Activated T-helper 1 cell treated with anti-CD3 and anti-CD28 coated beads, Interleukin-12 subunit alpha, Interleukin-12 subunit beta, Interleukin-2, Interleukin-4 antibody, amounts not matched to agents 30 ng/mL and 10 ng/mL and 1 ng/mL, durations not matched to agents 14 hours and 24 hours and 36 hours (primary cell): ENCODE measurements at places on chromosomes 6 and 20.

- H3K27ac ChIP-seq: no peak overlapping the region
- H3K4me3 ChIP-seq: no peak overlapping the region
These were observed 69.5 kb downstream of the LRFN2 start for GRCh38 chr6:40517654-40518053.

DNA sequence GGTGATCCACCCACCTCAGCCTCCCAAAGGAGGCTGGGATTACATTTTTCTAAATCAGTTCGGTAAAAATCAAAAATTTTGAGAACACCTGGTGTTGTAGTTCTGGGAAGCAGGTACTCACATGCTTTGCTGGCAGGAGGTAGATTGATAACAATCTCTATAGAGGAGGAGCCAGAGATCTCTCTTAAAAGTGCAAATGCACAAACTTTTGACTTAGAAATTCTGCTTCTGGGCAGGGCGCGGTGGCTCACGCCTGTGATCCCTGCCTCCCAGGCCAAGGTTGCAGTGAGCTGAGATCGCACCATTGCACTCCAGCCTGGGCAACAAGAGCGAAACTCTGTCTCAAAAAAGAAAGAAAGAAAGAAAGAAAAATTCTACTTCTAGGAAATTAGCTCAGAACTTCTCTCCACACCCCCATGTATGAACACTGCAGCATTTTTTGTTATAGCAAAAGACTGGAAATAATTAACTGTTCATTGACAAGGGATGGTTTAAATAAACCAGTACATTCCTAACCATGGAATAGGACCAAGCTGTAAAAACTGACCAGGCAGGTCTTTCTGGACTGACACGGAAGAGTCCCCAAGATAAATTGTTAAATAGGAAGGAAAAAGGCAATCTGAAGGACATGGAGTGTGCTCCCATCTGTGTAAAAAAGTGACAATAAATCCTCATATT, 14.4 kb upstream of the TRIB3 start:
- DNase-seq: no peak
- peaks cover 4% of the 10 kb centered on the region for H3K36me3 ChIP-seq
- no peaks in the 10 kb centered on the region for H3K27me3 ChIP-seq

DNA sequence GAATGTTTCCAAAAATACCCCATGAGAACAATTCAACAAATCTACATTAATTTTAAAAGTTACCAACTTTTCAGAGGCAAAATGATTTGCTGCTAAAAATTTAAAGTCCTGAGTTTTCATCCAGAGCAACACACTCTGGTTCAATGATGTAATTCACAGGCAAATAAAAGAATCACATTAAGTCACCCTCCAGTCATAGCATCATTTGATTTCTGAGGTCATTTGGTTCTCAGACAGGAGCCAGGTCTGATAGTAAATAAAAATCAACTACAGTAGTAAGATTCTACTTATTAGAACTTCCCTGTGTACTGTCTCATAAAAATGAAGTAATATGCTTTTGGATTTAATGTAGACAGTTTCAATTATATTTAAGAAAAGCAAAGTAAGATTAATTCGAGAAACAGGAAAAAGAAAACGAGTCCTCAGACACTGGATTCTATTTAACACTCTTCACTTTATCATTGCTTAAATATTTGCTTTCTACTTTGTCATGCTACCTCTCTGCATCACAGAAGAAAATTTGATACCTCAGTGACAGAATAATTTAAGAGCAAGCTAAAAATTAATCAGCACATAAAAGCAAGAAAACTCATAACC, 25.8 kb downstream of the MAP7 start:
- H3K36me3 ChIP-seq: no peaks in the 10 kb centered on the region
- H3K4me1 ChIP-seq: peaks cover 24% of the 10 kb centered on the region
- H3K4me3 ChIP-seq: no peak overlapping the region
- DNase-seq: no peak
- H3K27me3 ChIP-seq: peaks cover 17% of the 10 kb centered on the region

GRCh38 chr6:12546410-12547002, 170.1 kb upstream of the PHACTR1 start:
- no peak overlapping the region for H3K4me3 ChIP-seq
- H3K27ac ChIP-seq: no peak overlapping the region
- DNase-seq: no peak
- no peaks in the 10 kb centered on the region for H3K4me1 ChIP-seq
- H3K27me3 ChIP-seq: peaks cover 2% of the 10 kb centered on the region

DNA sequence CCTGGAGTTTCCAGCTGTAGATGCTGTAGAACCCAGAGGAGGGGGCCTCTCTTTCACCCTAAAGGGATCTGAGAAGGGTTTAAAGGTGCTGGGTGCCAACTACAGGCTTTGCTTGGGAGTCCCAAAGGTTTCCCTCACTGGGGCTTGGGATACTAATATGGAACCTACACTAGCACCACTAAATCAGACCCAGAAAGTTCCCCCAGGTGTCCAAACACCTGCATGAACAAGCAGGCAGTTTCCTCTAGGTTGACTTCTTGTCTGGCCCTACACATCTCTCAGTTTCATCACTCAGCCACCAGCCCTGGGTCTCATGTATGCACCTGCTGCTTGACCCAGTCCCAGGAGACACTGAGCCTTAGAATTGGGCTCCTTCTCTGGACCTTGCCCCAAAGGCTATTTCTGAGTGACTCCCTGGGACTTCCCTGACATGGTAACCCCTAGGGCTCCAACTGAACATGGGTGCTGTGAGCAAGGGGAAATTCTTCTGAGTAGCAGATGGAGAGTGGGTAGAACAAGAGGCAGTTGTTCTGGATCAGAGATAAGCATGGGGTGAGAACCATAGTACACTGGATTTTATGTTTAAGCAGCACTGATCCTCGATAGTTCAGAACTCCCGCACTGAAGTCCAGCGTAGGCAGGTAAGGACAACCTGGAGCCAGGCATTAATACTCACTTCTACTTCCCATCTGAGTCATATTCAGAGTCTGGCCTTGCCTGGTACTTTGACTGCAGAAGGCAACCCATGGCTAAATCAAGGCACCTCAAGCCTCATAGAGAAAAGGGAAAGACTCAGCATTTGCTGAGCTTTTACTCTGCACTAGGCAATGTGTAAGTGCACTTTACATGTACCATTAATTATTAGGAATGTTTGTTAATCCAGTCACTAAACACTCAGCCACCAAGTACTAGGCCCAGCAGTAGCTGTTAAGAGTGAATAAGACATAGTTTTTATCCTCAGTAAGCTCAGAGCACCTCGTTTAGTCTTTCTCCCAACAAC, 16.8 kb downstream of the BCL2L1 start:
- peak overlapping the region; percentile 34 for H3K4me3 ChIP-seq
- no peaks in the 10 kb centered on the region for H3K27me3 ChIP-seq
- no peak for DNase-seq
- H3K4me1 ChIP-seq: peaks cover 71% of the 10 kb centered on the region

DNA sequence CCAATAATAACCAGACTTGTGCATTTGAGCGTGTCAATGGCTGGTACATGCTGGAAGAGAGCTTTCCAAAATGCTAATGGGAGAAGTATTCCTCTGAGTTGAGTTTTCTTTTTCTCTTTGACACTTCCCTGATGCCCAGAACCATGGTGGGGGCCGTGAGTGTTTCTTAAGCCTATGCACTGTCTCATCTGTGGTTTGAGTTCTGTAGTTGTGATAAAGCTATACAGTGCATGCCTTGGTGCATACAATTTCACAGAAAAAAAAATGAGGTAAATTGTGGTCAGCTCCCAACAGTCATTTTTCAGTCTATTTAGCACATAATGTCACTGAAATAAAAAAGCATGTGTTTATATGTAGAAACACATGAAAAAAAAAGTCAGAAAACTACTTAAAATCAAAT, 204.8 kb downstream of the HDGFL1 start:
- no peaks in the 10 kb centered on the region for H3K36me3 ChIP-seq
- no peak overlapping the region for H3K27ac ChIP-seq
- no peaks in the 10 kb centered on the region for H3K4me1 ChIP-seq

DNA sequence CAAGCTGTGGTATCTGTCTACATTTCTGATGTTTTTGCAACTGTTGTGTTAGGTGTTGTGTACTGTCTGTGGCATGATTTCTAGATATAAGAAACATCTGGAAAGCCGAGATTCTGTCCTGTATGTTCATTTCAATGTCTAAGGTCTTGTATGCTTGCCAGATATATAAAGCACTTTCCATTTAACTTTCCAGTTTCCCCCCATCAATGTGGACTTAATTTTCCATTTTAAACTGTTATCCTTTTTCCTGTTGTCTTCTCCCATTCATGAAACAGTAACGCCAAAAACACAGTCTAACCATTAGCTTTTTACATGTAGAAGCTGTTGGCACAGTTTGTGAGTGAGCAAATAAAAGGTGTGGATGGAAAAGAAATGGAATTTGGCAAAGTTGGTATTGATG, 181.6 kb downstream of the FARS2 start:
- no peak for DNase-seq
- H3K36me3 ChIP-seq: peaks cover 1% of the 10 kb centered on the region
- no peak overlapping the region for H3K4me3 ChIP-seq
- no peaks in the 10 kb centered on the region for H3K4me1 ChIP-seq
- peaks cover 1% of the 10 kb centered on the region for H3K27me3 ChIP-seq

GRCh38 chr20:24109008-24109407, 120.4 kb upstream of the GGTLC1 start:
- no peak overlapping the region for H3K4me3 ChIP-seq
- H3K4me1 ChIP-seq: no peaks in the 10 kb centered on the region
- no peak overlapping the region for H3K27ac ChIP-seq
- no peak for DNase-seq
